Stimulated activated CD8-positive, alpha-beta memory T cell treated with anti-CD3 and anti-CD28 coated beads, Interleukin-7, amount 100 ng/mL, for 4 hours (primary cell): ENCODE measurements at places on chromosomes 12 and 14.
A peak's percentile ranks its signal among the peaks of the same experiment; 100 is the strongest.

- DNase-seq = no peak
Measured at GRCh38 chr12:18130851-18131250, 40.9 kb upstream of the RERGL start.

- no peak for DNase-seq
Measured at GRCh38 chr12:26370098-26370497, 174.7 kb downstream of the SSPN start.

GRCh38 chr12:130557886-130558765 is 158.0 kb downstream of the RIMBP2 start:
- DNase-seq = no peak

DNA sequence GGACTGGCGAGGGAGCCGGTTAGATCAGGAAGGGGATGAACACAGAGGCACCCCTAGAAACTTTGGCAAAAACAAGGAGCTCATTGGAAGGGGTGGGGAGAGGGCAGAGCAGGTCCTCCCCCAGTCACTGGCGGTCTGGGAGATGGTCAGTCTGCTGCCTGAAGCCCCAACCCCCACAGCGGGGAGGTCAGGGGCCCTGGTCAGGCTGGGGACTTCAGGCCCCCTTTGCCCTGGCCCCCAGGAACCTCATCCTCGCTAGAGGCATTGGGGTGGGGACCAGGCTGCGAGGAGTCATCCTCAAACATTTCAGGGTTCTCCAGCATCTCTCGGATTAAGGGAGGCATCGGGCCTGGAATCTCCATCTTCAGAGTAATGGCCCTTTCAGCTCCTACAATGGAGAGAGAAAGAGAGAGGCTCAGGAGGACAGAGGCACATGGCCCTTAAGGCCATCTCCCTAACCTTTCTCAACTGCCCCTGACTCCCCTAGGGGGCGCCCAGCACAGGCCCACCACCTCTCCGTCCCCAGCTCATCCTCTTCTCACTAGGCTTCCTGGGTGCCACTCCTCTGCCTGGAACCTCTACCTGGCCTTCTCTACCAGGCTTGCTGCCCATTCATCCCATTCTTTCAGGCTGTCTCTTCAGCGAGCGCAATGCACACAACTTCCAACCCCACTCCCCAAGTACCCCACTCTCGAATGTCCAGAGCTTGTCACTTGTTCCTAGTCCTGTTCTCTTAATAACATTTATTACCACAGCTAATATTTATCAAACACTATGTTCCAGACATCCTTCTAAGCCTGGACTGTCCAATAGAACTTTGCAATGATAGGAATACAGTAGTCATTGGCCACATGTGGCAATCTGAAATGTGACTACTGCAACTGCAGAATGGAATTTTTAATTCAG is 4.7 kb upstream of the ITGB7 start:
- no peak for DNase-seq

GRCh38 chr14:61108496-61109141 is 127.6 kb downstream of the SLC38A6 start:
- DNase-seq = no peak

DNA sequence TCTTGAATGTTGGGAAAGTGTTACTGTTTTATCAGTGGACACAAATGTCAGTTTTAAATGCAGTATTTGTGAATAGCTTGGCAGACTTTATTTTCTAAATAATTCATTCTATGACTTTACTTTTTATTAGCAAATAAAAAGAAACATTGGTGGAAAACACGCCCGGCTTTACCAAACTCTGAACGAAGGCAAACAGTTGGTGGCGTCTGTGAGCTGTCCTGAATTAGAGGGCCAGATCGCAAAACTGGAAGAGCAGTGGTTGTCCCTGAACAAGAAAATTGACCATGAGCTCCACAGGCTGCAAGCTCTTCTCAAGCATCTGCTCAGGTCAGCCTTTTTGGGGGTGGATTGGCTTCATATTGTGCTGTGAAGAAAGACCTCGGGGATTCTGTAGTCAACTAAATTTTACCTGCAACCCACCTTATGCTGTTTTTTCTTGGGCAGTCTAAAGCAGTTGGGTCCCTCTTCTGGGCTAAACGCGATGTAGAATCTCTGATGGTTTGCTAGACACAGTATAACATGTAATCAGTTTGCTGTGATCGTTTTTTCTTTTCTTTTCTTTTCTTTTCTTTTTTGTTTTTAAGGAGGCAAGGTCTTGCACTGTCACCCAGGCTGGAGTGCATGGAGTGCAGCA is 156.4 kb downstream of the ESR2 start:
- no peak for DNase-seq

DNA sequence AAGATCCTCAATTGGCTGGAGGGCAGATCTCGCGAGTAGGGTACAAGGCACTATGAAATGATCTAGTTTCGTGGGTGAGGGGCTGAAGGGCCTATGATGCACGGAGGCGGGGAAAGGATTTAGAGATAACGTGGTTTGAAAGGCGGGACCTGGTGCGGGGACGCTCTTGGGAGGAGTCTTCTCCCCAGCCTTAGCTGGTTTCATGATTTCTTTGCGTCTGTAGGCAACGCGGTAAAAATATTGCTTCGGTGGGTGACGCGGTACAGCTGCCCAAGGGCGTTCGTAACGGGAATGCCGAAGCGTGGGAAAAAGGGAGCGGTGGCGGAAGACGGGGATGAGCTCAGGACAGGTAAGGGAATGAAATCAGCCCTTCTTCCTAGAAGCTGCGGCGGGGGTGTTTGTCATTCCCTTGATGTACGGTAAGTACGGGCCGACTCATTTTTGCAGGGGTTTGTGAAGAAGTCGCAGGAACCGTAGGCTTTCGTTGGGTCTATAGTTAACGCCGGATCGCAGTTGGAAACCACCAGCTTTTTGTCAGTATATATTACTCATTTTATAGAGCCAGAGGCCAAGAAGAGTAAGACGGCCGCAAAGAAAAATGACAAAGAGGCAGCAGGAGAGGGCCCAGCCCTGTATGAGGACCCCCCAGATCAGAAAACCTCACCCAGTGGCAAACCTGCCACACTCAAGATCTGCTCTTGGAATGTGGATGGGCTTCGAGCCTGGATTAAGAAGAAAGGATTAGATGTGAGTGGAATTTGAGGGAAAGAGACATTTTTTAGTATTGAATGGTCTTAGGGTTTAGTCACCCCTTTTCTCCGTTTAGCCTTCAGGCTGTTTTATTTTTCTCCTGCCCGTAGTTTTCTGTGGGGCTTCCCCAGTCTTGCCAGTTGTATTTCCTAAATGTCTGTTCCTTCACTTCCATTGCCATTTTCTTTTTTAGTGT is 602 bp downstream of the APEX1 start:
- peak; percentile 36 for DNase-seq

GRCh38 chr12:85489194-85489593 is 209.2 kb downstream of the ALX1 start:
- DNase-seq = no peak

DNA sequence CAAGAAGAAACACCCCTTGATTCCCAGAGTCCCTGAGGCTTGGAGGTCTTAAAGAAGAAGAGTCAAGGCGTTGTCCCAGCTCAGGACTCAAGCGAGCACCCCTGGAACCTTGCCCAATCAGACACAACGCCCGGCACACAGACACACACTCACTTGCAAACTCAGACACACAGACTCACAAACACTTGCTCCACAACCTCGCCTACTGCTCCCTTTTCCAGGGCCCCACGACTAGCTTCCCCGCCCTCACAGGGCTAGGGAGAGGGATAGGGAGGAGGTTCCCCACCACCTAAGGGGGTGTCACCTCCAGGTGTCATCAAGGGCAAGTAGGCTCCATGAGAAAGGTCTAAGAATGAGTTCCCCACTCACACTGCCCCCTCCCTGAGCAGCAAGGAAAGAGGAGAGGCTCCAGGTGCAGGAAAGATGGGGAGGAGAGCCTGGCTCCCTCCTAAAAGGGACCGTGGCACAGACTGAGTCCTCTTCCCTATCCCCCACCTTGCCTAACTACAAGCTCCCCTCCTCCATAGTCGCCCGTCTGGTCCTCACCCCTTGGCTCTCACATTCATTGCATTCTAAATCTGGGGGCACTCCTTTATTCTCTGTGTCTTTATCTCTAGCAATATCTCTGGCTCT is 717 bp downstream of the WNT10B start:
- DNase-seq = no peak

DNA sequence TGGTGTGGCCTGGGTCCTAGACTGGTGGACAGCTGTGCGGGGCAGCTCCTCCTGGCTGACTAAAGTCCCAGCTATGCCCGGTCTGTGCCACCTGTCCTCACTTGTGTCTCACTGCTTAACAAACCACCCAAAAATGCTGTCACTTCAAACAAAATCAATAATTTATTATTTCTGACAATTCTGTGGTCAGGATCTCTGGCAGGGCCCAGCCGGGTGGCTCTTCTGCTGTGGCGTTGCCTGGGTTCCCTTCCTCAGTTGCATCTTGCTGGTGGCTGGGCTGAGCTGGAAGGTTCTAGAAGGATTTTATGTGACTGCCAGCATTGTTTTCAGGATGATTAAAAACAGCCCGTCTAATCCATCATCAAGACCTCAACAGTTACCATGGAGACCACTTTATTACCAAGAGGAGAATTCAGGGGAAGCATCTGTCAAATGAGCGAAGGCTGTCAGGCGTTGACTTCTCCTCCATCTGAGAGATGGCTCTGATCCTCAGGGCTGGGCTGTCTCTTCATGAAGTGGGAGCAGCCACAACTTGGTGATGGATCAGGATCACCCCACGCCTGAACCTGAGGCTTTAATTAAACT is 280.6 kb upstream of the SFSWAP start:
- no peak for DNase-seq

DNA sequence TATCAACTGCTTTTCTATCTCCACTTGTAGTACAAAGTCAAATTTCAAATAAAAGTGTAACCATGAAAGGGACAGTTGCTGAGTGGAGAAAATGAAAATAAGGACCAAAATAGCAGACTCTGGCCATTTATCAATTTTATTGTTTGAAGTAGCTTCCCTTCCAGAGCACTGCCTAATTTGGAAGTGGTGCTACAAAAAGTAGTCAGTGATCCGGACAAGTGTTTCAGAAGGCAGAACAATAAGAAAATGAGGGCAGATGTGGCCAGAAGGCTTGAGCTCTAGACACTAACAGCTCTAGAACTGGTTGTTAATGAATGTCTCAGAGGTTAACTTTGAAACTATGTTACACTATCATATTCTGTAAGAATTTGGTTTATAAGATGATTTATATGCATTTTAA is 48.9 kb downstream of the ABCC9 start:
- no peak for DNase-seq

GRCh38 chr14:24612196-24612595 is 2.7 kb upstream of the GZMH start:
- DNase-seq = no peak

DNA sequence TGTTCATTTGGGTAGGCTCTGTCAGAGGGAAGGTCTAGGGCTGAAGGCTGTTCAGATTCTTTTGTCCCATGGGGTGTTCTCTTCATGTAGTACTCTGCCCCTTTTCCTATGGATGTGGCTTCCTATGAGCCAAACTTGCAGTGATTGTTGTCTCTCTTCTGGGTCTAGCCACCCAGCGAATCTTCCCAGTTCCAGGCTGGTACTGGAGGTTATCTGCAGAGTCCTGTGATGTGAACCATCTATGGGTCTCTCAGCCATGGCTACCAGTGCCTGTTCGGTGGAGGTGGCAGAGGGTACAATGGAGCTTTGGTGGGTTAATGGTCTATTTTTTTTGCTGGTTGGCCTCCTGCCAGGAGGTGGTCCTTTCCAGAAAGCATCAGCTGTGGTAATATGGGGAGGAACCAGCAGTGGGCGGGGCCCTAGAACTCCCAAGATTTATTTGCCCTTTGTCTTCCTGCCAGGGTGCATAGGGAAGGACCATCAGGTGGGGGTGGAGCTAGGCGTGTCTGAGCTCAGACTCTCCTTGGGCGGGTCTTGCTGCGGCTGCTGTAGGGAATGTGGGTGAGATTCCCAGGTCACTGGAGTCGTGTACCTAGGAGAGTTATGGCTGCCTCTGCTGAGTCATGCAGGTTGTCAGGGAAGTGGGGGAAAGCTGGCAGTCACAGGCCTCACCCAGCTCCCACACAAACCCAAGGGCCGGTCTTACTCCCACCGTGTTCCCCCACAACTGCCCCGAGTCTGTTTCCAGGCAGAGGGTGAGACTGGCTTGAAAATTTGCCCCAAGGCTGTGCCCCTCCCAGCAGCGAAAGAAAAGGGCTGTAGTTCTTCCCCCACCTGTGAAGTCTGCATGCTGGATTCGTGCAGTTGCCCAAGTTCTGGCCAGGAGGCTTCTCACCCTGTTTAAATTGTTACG is 17.5 kb downstream of the MTRFR start:
- no peak for DNase-seq

- no peak for DNase-seq
Measured at GRCh38 chr14:64725261-64725815, 21.1 kb downstream of the PLEKHG3 start.

- DNase-seq = peak; percentile 50
Measured at GRCh38 chr12:25276199-25276937, 25.6 kb upstream of the KRAS start.

GRCh38 chr12:114846771-114847170 is 162.8 kb upstream of the TBX3 start:
- DNase-seq = no peak

DNA sequence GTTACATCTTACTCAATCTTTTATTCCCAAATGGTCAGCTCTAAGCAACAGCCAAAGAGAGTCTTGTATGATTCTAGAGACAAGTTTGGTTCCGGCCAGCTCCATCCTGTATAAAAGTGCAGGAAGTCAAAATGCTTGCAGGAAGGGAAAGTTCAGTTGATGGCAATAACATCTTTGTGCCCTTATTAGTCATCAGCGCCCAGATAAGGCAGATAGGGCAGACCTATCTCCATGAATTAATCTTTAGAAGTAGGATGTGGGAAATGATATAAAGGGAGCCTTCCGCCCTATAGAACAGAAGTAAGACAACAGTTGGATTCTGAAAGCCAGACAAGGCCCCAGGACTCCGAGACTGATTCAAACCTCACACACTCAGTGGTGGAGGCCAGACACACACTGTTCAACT is 6.4 kb downstream of the GNS start:
- no peak for DNase-seq

DNA sequence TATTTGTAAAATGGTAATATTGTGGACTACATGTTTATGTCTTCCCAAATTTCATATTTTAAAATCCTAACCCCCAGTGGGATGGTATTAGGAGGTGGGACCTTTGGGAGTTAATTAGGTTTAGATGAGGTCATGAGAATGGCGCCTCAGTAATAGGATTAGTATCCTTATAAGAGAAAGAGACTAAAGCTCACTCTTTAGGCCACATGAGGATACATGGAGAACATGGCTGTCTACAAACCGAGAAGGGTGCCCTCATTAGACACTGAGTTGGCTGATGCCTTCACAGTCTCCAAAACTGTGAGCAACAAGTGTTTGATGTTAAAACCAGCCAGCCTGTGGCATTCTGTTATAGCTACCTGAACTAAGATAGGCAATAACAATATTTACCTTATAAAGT is 58.3 kb upstream of the OTOGL start:
- DNase-seq = no peak

- no peak for DNase-seq
Measured at GRCh38 chr12:98656289-98657101, 11.4 kb downstream of the APAF1 start.
